ENCODE measurements at places on chromosomes 1 and 21. TPM values are rescaled to one million over a fixed set of nuclear protein-coding genes. Genes with fewer than 3 reads are reported as not detected.

The B3GALT2 gene
- not detected for total RNA-seq

The MAPKAPK2 gene
- 32.1 TPM for total RNA-seq

The LCE2C gene
- not detected for total RNA-seq

The ALX3 gene
- total RNA-seq = not detected

The GBP4 gene
- total RNA-seq = not detected

The CENPF gene
- total RNA-seq = 70.5 TPM

The FALEC gene
- not detected for total RNA-seq

The HSD3B1 gene
- not detected for total RNA-seq

- no peak for DNase-seq
Observed at GRCh38 chr1:213419401-213420030, 368.5 kb downstream of the RPS6KC1 start.

DNA sequence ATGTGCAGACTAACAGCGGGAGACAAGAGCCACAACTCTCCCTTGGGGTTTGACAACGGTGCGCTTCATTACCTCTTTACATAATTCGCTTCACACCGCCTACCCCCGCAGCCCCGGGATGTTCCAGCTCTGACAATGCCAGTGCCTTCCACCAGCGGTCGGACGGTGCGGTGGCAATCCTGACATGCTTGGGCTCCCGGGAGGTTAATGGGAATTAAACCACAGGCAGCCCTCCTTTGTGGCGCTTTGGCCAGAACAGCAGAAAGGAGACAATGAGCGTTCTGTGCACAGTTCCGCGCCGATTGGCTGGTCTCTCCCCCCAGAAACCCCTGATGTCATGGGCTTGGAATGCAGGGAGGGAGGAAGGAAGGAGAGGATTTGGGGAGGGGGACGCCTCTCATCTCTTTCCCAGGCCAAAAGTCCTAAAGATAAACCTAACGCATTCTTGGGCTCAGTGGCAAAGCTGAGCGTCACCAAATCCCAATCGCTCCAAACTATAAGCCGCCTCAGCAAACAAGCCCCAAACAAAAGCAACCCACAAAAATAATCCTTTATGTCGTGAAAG, 1.3 kb downstream of the CNN3 start:
- peak; percentile 26 for DNase-seq

DNA sequence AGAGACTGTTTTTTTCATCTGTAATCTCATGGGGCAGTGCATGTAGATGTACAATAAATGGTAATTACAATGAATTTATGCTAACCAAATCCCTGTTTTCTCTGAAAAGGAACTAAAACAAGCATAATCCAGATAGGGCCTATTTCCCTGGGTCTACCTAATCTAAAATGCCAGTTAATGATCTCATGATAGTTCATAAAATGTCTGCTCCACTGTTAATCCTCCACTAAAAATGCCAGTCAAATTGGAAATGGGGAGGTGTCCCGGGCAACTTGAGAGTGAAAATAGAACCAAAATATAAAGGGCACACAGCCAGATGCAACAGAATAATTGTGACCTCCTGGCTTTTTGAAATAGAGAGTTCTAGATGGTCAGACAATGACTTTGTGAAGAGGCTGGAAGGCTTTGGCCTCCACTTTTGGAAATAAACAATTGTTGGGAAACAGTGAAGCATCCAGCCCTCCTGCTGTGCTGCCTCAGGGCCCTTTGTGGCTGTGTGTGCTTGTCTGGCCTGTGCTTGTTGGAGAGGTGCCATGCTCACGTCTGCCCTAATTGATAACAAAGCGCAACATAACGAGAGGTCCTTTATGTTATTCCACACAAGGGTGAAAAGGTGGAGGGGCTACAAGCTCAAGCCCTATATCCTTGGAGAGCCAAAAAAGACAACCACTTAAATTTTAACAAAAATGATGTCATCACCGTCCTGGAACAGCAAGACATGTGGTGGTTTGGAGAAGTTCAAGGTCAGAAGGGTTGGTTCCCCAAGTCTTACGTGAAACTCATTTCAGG, 97.7 kb downstream of the ATP5PO start:
- DNase-seq = no peak

- DNase-seq = no peak
Observed at GRCh38 chr1:184387476-184388318, 868 bp downstream of the C1orf21 start.

DNA sequence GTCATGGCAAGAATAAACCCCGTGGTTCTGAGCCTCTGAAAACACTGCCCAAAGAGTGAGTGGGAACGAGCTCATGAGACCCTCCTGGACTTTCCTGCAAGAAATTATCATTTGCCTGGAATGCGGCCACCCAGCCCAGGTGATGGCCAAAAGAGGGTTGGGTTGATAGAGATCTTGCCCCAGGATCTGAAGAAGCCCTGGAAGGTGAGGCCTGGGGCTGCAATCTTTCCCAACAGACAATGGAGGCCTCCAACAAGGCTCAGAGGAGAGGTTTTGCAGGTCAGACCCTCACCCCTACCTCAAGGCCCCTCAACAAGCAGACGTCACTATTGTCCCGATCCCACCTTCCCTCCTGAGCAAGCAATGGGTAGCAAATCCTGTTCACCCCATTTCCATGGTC, 106.0 kb upstream of the SOD1 start:
- DNase-seq = no peak

- DNase-seq = no peak
Observed at GRCh38 chr1:17330856-17331255, 22.9 kb downstream of the PADI4 start.

- DNase-seq = no peak
Observed at GRCh38 chr21:32303385-32303784, 4.7 kb downstream of the MRAP start.

DNA sequence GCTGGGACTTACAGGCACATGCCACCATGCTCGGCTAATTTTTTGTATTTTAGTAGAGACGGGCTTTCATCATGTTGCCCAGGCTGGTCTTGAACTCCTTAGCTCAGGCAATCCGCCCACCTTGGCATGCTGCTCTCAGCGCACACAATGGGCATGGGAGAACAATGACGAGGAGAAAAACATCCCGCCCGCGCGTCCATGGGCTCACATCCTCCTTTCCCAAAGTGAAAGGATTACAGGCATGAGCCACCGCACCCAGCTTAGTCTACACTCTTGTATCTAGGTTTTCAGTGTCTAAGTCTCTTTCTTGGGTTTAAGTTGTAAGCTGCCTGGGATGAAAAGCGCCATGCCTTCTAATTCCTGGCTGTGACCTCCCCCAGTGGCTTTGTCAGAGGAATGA, 37.9 kb downstream of the CDK18 start:
- no peak for DNase-seq

DNA sequence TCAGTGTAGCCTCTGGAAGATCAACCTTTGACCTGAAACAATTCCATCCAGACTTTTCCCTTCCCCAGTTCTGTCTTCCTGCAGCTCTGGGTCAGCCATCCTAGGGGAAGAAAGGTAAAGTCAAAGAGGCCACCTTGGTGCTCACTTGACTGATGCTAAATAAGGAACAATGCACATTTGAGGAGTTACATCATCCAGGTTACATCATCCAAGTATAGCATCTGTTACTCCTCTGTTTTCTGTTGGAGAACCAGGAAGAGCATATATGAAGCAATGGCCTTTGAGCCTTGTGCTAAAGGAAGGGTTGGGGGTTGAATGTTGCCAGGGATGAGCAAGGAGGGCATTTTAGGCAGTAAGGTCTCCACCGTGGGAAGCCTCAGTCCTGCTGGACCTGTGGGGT, 3.1 kb upstream of the DSCAM start:
- no peak for DNase-seq

DNA sequence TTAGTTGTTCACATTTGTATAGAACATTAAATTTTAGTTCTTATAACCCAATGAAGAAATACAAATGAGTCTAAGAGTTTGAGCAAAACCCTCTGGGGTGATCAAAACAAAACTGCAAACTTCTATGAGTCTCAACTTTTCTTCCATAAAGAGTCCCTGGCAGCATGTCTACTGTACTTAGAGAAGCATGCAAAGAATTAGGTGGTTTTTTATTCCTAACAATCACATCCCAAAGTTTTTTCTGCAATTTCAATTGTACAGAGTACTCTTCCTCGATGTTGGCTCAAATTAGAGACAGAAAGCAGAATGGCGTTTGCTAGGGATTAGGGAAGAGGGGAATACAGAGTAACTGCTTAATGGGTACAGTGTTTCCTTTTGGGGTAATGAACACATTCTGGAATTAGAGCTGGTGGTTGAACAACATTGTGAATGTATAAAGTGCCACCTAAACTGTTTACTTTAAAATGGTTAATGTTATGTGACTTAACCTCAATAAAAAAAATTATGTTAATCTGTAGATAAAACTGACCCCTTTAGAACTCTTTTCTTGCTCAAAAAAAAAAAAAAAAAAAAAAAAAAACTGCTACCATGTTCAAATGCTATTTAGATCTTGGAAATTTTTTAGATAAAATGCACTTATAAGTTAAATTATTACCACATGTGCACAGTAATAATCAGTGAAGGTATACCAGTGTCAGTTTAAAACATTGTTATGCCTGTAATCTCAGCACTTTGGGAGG, 4.8 kb downstream of the RC3H1 start:
- DNase-seq = no peak

- DNase-seq = no peak
Observed at GRCh38 chr1:212688341-212689047, 11.1 kb downstream of the BATF3 start.

GRCh38 chr1:19757641-19758040, 42.1 kb downstream of the TMCO4 start:
- no peak for DNase-seq

DNA sequence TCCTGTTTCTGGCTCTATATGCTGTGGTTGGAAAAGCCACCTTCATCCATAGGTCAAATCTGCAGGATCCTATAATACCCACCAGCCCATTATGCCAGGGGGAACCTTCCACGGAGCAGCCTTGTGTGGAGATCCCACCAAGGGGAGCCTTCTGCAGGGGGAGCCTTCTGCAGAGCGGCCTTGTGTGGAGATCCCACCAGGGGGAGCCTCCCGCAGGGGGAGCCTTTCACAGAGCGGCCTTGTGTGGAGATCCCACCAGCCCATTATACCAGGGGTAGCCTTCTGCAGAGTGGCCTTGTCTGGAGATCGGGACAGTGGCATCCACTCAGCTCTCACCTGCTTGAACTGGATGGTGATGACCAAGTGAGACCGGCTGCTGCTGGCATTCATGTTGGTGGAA, 85.3 kb downstream of the SCCPDH start:
- DNase-seq = no peak

GRCh38 chr1:81681601-81682266, 119.0 kb upstream of the ADGRL2 start:
- peak; percentile 35 for DNase-seq

- no peak for DNase-seq
Observed at GRCh38 chr1:65230731-65231481, 78.4 kb upstream of the DNAJC6 start.

DNA sequence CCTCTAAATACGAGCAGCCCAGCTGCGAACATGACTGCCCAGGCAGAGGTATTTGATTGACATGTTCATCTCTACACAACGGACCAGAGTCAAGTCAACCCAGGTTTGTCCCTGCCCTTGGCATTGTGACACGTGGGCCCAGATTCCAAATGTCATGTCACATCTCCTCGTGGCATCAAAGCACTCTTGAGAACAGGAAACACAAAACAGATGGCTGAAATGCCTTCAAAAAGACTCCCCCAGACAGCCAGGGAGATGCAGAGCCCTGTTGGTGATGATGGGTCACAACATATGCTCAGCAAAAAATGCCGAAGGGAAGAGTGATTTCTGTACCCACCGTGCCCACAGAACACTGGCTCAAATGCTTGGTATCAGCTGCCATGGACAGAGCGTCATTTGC, 337.8 kb upstream of the DAB1 start:
- no peak for DNase-seq

GRCh38 chr21:24014381-24014780, 1592.9 kb downstream of the MRPL39 start:
- DNase-seq = no peak

DNA sequence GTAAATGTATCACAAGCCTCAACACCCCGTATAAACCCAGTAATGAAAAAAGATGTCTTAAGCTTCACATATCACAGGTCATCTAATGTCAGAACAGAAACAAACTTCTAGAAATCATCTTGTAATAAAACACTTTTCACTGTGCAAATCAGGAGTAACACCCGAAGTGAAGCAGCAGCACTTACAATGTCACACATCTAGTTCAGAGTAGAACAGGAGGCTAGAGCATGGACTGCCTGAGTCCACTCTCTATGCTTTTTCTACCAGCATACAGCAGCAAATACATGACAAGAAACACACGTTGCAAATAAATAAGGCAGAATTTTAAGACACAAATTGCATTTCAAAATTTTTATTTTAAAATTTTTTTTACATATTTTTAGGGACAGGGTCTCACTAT, 57.2 kb downstream of the AKT3 start:
- no peak for DNase-seq

DNA sequence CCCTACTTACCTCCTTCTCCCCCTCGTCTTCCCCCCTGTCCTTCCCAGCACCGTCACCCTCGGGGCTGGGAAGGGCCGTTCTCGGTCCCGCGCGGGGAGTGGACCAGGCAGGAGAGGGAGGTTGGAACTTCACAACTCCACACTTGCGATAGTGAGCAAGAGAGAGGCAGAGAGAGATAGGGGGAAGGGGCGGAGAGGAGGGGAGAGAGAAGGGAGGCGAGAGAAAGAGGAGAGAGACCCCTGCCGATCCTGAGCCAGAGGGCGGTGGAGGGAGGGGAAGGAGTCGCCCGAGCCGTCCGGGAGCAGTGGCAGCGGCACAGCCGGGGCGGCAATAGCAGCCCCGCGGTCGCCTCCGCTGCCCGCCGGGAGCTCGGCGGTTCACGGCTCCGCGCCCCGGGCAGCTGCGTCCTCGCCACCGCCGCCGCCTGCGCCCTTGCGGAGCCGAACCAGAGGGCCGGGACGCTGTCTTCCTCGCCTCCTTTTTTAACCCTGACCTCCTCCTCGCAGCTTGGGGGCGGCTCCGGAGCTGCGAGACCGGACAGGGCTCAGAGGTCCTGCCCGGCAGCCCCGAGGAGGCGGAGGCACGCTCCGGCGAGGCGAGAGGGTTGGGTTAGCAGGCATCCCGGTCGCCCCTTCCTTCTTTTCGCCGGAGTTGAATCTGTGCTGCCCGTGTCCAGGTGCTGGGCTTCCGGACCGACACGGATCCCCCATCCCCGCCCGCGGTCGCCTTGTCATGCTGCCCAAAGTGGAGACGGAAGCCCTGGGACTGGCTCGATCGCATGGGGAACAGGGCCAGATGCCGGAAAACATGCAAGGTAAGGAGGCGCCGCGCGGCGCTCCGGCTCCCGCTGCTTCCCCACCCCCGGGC, 11.7 kb downstream of the NR5A2 start:
- no peak for DNase-seq

DNA sequence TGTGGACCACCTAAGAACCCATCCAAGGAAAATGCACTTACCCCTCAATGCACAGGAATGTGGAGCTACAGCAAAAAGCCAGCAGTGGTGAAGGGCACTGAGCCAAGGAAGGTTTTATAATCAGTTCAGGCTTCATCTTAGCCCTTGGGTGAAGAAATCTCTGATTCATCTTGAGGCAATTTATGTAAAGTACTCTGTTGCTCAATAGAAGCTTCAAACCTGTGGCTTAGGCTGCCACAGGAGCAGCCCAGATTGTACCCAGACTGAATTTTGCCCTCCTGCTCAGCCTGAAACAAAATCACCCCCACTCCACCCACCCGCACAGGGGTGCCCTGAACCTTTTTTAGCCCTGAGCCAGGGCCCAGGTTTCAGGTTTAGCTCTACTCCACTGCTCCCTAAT, at the start of gene S100A12:
TSS of gene S100A12 (minus strand) at position 111 of the 400 bp plus-strand sequence. CDS start 1,029 bp downstream, outside the sequence.
- DNase-seq = no peak

- DNase-seq = no peak
Observed at GRCh38 chr1:216207154-216207553, 216.1 kb downstream of the USH2A start.

- DNase-seq = no peak
Observed at GRCh38 chr1:183568176-183569021, 21.9 kb downstream of the NCF2 start.

- no peak for DNase-seq
Observed at GRCh38 chr1:151367658-151368392, 4.7 kb downstream of the SELENBP1 start.

GRCh38 chr1:62362926-62363325, 43.7 kb upstream of the KANK4 start:
- no peak for DNase-seq
